ENCODE measurements at places on chromosomes 5 and 9.
A peak's percentile ranks its signal among the peaks of the same experiment; 100 is the strongest.

DNA sequence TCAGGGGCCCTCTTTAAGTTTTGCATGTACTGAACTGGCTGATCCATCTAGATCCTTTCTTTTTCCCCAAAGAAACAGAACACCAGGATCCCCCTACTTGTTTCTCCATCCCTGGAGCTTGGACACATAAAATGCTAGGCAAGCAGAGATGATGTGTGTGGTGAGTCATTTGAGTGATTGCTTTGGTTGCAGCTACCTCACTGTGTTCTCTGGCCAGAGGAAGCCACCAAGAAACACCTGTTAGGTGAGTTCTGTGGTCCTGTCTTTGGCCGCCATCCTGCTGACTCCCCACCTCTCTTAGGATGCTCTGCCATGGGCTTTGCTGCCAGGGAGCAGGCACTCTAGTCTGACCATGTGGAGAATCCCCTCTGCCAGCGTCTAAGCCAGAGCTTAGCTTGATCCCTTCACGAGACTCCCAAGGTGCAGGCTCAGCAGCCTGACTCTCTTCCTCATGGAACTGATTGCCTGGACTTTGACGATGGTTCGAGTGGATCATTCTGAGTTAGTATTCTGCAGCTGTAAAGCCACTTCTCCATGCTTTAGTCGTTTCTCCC lies 27.3 kb upstream of the DENND1A start:
- DNase-seq = no peak

- DNase-seq = no peak
Observed at GRCh38 chr9:126561582-126561981, 52.1 kb upstream of the LMX1B start.

- no peak for DNase-seq
Observed at GRCh38 chr5:142421228-142421617, 96.4 kb upstream of the SPRY4 start.

- DNase-seq = peak; percentile 80
Observed at GRCh38 chr5:176536132-176536901, 885 bp downstream of the RNF44 start.

DNA sequence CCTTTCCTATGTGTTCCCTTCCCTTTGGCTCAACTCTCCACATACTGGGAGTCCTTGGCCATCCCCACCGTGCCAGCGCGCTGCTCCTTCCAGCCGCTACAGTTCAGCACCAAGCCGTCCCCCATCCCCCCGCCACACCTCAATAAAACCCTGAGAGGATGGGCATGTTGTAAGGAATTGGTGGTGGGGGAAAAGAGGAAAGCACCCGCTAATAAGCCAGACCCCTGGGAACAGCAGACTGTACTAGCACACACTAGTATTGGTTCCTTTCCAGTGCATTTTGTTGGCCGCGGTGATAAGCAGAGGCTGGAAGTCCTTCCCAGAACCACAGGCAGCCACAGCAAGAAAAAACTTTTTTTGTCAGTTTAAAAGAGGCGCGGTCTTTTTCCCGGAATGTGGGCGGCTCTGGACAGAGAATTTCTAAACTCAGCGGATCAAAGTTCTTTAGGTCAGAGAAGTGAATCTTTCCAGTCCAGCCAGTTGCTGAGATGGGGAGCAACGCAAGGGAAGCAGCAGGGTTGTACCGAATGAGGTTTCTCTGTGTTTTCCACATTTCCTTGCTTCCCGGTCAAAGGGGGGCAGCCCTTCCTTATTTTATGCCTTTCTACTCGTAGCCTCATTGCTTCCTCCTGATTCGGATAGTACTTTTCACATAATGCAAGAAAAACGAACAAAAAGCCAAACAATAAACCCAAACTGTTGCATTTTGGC lies 2.1 kb downstream of the CHSY3 start:
- DNase-seq = peak; percentile 64

GRCh38 chr9:131731644-131732043 lies 8.2 kb downstream of the RAPGEF1 start:
- DNase-seq = no peak

GRCh38 chr5:29214839-29215238 lies 1978.6 kb upstream of the CDH6 start:
- peak; percentile 5 for DNase-seq

GRCh38 chr5:118687100-118687499 lies 301.2 kb downstream of the DTWD2 start:
- no peak for DNase-seq

- no peak for DNase-seq
Observed at GRCh38 chr9:105701145-105701544, 6.8 kb downstream of the TMEM38B start.

DNA sequence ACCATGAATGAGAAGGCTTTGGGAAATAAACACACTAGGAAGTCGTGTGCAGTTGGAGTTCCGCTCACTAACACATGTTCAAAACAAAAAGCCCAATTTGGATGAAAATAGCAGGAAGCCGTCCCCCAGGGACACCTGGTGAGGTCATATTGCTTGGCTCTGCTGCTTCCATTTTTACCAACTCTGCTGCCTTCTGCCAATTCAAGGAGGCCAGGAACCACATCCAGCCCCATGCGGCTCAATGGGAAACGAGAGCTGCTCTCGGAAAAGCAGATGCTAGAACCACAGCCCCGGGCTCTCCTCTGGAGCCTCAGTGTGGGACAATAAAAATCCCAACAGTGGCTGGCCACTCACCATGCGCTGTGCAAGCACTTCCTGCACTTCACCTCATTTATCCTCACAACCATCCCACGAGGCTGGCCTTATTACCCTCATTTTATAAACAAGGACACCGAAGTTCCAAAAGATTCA lies 13.4 kb downstream of the ADAM19 start:
- peak; percentile 41 for DNase-seq

DNA sequence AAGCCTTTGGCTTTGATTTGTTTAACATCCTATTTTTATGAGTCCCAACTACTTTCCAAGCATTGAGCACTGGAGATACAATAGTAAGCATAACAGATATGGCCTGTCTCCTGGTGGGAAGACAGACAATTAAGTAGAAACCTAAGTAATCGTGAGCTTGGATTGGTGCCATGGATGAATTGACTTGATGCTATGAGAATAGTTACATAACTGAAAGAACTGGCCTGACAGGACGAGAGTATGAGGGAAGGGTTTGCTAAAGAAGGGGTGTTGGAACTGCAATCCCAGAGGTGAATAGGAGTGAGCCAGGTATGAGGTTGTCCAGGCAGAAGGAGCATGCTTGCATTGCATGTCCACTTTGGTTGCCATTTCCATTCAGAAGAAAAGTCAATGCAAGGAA lies 52.4 kb downstream of the GPR21 start:
- no peak for DNase-seq

GRCh38 chr9:6047020-6047419 lies 31.6 kb upstream of the RANBP6 start:
- DNase-seq = no peak

DNA sequence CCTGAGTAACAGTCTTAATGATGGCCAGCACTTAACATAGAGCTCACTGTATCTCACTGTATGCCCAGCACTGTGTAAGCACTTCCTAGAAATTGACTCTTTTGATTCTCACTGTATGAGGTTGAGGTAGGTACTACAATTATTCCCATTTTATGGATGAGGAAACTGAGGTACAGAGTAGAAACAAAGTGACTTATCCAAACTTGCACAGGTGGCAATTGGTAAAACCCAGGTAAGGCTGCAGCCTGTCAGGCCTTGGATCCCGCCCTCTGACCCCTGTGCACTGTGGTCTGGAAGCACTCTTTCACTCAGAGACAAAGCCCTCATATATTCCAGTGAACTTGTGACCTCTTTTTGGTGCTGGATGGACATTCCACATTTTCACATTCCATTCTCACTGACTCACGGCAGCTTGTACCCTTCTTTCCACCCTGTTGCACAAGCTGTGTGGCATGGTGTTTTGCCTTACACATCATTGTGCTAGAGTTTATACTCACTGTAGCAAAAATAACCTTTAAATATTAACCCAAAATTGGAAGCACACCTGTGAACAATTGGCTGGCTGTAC lies 21.7 kb downstream of the ANKRD55 start:
- peak; percentile 80 for DNase-seq

Data from mesenchymal stem cell (in vitro differentiated cells and primary cell).